ENCODE measurements at places on chromosomes 7 and 10.
A peak's percentile ranks its signal among the peaks of the same experiment; 100 is the strongest.

- no peak for DNase-seq
These were observed 74.2 kb upstream of the LAMB4 start for GRCh38 chr7:108204281-108204796.

DNA sequence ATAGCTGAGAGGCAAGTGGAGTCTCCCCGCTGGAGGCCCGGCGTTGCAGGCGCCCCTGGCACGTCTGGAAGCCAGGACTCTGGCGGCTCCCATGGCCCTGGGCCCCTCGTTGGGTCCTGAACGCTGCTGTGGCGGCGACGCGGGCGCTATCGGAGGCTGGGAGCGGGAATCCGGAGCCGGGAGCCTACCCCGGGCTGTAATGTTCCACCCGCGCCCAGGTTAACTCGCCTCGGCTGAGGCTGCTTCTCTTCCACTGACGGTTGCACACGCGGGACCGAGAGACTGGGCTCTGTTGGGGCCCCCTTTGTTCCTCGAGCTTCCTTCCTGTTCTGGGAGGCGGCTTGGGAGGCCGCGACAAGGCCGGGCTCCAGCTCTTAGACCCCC lies 1.3 kb upstream of the HOXA5 start:
- DNase-seq: no peak

DNA sequence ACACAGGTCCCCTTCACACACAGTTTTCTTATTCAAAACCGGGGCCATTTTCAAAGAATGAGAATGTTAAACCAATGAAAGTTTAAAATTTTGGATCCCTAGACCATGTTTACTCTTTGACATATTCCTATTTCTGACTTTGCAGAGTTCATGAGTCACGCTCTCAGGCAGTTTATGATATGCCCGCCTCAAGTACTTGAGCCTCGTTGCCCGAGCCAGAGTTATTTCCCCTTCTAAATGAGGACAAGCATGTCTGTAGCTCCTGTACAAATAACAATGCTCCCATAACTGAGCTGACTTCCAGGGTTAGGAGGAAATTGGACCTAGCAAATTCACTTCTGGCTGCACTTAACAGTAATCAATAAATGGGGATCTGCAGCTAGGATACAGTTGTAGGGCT lies 87.9 kb upstream of the PDE1C start:
- no peak for DNase-seq

DNA sequence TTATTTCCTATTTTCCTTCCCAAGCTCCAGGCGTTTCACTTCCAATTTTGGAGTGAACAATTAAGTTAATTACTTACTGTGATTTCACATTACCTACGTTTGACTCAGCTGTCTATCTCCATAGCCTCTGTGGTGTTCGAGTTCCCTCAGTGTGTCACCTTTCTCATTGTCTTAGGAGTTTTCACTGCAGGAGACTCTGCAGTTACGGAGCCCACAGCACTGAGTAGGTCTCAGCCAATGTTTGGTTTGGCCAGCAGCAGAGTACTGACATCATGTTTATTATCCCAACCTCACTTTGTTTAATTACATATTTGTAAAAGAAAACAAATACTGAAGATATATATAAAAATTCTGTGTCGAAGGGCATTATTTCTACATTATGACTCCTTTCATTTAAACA lies 1123.9 kb downstream of the CNTNAP2 start:
- DNase-seq: no peak

- DNase-seq: peak; percentile 40
These were observed 832 bp downstream of the XRCC2 start for GRCh38 chr7:152674860-152675758.

DNA sequence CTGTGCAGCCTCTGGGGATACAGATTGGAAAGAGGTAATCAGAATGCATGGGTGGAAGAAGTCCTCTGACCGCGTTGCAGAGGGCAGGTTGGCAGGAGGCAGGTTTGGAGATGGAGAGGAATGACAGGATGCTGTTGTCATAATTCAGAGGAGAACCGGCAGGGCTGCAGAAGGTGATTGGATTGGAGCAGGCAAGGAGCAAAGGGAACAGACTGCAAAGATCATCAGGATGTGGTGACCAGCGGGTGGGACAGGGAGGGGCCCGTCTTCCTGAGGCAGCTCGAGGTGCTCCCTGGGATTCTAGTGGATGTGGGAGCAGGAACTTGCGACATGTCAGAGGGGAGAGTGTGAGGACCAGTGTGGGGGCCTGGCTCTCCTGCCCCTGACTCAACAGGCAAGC lies 78.5 kb upstream of the PPIF start:
- DNase-seq: peak; percentile 37

DNA sequence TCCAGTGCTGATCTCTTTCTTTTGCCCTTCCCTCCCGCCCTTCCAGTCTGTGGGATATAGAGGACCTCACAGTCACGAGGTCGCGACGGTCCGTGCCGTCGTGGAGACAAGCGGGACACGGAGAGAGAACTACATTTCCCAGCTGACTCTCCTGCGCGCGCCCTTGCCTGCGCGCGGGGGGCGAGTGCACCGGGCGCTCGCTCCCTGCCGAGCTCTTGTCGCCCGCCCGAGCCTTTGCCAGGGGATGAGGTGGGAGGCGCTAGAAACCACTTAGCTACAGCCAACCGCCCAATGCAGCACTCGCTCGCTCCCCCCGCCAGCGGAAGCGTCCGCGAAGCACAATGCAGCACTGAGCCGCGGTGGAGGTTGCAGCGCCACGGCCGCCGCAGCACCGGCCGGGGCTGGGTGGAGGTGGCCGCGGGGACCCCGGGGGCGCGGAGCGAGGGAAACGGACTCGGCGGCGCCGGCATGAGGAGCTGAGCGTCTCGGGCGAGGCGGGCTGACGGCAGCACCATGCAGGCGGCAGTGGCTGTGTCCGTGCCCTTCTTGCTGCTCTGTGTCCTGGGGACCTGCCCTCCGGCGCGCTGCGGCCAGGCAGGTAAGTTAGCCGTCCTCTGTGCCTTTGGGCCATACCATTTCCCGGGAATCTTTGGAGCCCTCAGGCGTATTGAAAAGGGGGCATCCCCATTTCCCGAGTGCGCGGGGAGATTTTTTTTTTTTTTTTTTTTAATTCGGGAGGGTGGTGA lies at the start of gene ADAM22:
Gene ADAM22 (plus strand): TSS at position 299 of the 746 bp plus-strand sequence. CDS start 215 bp downstream, at position 514.
- DNase-seq: peak; percentile 82

DNA sequence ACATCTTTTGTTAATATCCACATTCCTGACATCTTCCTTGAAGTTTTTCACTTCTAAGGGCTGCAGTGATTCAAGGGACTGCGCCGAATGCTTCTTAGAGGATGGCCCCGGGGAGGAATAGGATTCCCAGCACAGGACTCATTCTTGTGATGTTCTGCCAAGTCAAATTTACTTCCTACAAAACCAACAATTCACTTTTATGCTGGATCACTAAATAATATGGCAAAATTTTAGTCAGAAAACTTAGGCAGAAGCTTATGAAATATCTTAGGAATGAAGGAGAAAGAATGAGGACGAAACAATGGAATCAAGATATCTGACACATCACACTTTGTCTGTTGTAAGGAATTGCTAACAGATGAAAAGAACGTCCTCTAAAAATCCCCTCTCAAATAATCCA lies 151.5 kb downstream of the JAZF1 start:
- DNase-seq: peak; percentile 79

GRCh38 chr7:32892521-32893206 lies 1.1 kb upstream of the KBTBD2 start:
- DNase-seq: peak; percentile 73

- DNase-seq: no peak
These were observed 69.8 kb upstream of the PRKCQ start for GRCh38 chr10:6649903-6650302.

GRCh38 chr7:121395494-121395960 lies 581 bp downstream of the FAM3C start:
- peak; percentile 50 for DNase-seq

GRCh38 chr7:106010866-106011265 lies 47.8 kb downstream of the CDHR3 start:
- no peak for DNase-seq

GRCh38 chr7:81333536-81333935 lies 414.7 kb upstream of the SEMA3C start:
- no peak for DNase-seq

DNA sequence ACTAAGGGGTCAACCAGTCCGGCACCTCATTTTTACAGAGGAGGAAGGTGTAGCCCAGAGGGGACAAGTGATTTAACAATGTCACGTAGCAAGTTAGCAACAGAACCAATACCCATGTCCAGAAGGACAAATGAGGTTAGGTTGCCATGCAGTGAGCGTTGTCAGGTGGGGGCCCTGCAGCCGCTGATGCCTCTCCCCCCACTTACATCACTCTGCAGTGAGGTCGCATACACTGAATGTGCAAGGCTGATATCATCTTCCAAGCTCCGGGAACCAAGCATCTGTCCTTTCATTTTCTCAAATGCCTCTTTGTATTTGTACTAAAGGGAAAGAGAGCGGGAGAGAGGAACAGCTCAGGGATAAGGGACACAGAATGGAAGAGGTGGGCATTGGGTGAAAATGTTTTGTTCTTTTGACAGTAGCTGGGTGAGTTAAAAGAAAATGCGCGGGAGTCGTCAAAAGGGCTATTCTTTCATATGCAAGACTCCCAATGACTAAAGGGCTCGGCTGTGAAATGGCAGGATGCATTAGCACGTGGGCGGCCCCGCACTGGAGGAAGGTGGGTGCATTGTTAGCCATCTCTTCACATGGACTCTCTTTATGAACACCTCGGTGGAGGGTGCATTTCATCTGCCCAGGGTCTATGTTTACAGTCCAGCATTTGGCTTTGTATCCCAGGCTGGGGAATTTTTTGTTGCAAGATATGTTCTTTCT lies 49.7 kb downstream of the NRAP start:
- DNase-seq: no peak

DNA sequence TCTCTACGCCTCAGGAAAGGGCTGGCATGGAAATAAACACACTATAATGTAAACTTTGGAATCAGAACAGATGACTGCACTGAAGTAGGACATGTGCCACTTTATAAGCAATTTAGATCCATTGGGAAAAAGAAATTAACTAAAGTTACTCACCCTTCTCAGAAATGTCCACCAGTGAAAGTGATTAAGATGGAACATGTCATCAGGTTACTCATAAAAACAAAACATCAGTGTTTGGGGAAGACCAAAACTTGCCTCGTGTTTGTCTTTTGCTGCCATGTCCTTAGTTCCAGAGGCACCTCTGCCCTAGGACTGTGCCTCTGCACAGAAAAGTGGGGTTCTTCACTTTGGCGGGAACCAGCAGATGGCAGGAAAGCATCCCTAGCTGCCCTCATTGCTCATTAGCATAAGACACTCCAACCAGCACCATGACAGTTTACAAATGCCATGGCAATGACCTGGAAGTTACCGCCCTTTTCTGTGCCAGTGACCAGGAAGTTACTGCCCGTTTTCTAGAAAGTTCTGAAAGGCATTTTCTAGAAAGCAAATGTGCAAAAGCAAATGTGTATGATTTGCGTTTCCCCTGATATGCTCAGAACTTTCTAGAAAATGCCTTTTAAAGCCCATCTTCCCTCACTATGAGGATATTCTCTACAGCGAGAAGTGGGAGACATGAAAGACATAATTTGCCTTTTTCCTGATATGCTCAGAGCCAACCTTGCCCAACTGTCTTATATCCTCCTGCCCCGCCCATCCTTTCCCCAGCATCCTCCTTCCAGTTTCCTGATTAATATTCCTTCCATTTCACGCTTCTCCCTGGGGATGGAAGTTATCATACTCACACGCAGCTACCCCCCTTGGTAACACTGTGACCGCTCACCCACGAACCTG lies 258.2 kb downstream of the USP6NL start:
- no peak for DNase-seq

DNA sequence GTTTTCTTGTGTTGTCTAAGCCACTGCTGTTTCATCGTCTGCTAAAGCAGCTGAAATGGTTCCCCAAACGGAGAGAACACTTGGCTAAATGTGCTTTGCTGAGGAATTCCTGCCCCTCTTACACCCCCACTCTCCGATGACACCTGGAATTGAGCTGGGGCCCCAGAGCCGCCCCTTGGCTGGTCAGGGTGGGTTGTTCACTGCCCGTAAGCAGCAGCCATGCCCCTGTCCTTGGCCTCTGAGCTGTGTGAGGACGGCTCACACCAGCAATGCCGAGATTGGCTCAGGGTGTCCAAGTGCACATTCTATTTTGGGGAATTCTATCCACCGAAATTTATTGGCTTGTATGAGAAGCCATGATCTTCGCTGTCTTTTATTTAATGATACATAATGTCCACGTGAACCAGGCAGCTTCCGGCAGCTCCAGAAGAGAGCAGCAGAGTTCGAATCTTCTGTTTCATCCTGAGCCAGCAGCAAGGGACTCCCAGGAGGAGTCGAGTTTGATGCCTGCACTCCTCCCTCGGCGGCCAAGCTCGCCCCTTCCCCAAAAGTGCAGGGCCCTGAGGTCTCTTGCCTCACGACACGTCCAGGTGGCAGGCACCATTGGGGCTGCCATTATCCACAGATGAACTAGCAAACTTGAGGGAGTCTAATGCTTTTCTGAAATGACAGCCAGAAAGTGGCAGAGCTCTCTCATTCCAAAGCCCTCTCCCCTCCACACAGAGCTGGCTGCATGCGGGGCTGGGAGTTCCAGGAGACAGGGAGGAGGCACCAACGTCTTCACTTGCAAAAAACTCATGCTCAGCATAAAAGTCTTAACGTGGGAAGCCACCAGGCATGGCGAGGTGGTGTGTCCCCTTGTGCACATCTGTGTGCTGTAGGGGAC lies 114.0 kb downstream of the WDR37 start:
- DNase-seq: no peak

DNA sequence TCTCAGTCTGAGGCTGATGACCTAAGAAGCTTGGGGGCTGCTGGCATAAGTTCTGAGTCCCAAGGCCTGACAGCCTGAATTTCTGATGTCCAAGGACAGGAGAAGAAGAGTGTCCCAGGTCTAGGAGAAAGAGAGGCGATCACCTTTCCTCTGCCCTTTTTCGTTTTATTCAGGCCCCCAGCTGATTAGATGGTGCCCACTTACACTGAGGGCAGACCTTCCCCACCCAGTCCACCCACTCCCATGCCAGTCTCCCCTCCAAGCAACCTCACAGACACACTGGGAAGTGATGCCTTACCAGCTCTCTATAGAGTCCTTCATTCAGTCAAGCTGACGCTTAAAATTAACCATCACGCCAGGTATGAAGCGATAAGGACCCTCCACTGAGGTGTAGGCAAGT lies 19.3 kb upstream of the LOXL4 start:
- no peak for DNase-seq

- DNase-seq: no peak
These were observed 113.4 kb downstream of the VIPR2 start for GRCh38 chr7:159031135-159031701.

GRCh38 chr7:23135755-23136154 lies 30.2 kb downstream of the KLHL7 start:
- no peak for DNase-seq

GRCh38 chr10:1507436-1507835 lies 229.9 kb downstream of the ADARB2 start:
- DNase-seq: no peak

- DNase-seq: no peak
These were observed 35.7 kb downstream of the SHH start for GRCh38 chr7:155776606-155777005.

DNA sequence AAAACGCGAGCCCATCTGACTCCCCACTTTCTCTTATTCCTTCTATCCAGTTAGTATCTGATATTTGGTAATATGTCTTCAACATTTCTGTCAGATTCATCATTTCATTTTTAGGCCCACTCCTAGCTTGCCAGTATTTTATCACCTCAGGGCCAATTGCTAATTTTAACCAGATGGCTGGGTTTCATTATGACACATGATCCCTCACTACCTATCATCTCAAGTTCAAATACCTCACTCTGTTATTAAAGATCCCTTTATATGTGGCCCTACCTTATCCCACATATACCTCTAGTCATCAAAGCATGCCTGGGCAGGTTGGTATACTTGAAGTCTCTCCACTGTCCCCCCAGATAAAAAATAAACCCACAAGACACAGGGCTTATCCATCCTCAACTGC lies 104.9 kb downstream of the RNLS start:
- peak; percentile 6 for DNase-seq

All from EL (cell line).